Gastroesophageal sphincter (tissue), 4 donors: ENCODE measurements at places on chromosomes 2 and 18.

- no peaks in the 10 kb centered on the region for H3K36me3 ChIP-seq
- H3K4me1 ChIP-seq, result peaks cover 3% of the 10 kb centered on the region
- ATAC-seq, result no peak
- no peaks in the 10 kb centered on the region for H3K27me3 ChIP-seq
- no peak overlapping the region for H3K4me3 ChIP-seq
Observed at GRCh38 chr2:213067888-213068287, 83.5 kb downstream of the IKZF2 start.

DNA sequence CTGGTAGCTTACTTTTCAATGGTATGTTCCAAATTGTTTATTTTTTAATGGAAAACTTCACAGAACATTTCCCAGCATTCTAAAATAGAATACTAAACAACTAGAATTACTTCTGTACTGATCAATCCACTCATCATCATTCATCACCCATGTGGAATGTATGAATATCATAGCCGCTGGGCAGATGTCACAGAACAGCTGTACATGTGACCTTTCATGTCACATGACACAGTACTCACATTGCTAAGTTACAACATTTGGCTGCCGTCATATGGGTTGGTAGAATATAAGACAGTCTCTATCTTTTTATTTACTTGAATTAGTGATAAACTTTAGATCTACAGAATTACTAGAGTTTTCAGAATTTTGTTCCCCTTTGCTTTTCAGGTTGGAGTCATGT, 387.6 kb downstream of the ZEB2 start:
- H3K27me3 ChIP-seq, result no peaks in the 10 kb centered on the region
- no peaks in the 10 kb centered on the region for H3K36me3 ChIP-seq
- no peak for ATAC-seq

- no peak overlapping the region for H3K27ac ChIP-seq
- H3K27me3 ChIP-seq, result no peaks in the 10 kb centered on the region
- H3K36me3 ChIP-seq, result no peaks in the 10 kb centered on the region
- ATAC-seq, result no peak
- H3K4me3 ChIP-seq, result no peak overlapping the region
Observed at GRCh38 chr2:200174433-200175216, 131.9 kb upstream of the SPATS2L start.

- H3K36me3 ChIP-seq, result no peaks in the 10 kb centered on the region
- H3K4me1 ChIP-seq, result no peaks in the 10 kb centered on the region
- ATAC-seq, result peak; percentile 20
- H3K27me3 ChIP-seq, result peaks cover 26% of the 10 kb centered on the region
- H3K27ac ChIP-seq, result peak overlapping the region; percentile 88
Observed at GRCh38 chr2:221572821-221573429, 821 bp upstream of the EPHA4 start.

DNA sequence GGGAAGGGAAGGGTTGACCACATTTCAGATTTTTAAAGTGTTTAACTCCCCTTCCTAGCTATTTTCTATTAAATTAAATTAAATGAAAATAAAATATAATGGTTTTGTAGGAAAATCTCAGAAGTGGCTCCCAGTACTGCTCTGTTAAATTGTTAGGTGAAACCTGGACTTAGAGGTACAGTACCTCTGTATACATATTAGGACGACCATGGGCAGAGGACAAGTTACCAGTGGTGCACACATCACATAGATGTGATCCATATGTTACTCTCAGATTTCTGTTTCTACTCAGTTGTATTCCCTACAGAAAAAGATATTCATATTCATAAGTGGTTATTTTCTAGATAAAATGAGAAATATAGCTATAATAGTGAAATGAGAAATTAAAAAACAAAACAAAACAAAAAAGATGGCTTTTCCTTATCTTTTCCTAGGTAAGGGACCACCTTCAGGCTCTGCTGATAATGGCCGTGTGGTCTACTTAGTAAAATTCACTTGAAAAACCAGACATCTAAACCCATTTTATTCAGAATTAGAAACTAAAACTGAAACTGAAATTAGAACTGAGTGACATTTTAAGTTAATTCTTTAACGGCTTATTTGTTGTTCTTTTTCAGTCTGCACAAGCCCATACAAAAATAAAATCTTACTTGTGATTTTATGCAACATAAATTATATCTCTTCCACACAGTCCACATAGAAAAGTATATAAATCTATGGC, 832.5 kb upstream of the CHAC2 start:
- no peaks in the 10 kb centered on the region for H3K36me3 ChIP-seq
- no peaks in the 10 kb centered on the region for H3K4me1 ChIP-seq
- ATAC-seq, result no peak
- H3K27me3 ChIP-seq, result no peaks in the 10 kb centered on the region

- no peak for ATAC-seq
- no peak overlapping the region for H3K4me3 ChIP-seq
- H3K36me3 ChIP-seq, result no peaks in the 10 kb centered on the region
- no peak overlapping the region for H3K27ac ChIP-seq
- H3K27me3 ChIP-seq, result no peaks in the 10 kb centered on the region
Observed at GRCh38 chr2:231433990-231434389, 30.3 kb downstream of the NCL start.
